ENCODE measurements at places on chromosomes 7 and 10.

DNA sequence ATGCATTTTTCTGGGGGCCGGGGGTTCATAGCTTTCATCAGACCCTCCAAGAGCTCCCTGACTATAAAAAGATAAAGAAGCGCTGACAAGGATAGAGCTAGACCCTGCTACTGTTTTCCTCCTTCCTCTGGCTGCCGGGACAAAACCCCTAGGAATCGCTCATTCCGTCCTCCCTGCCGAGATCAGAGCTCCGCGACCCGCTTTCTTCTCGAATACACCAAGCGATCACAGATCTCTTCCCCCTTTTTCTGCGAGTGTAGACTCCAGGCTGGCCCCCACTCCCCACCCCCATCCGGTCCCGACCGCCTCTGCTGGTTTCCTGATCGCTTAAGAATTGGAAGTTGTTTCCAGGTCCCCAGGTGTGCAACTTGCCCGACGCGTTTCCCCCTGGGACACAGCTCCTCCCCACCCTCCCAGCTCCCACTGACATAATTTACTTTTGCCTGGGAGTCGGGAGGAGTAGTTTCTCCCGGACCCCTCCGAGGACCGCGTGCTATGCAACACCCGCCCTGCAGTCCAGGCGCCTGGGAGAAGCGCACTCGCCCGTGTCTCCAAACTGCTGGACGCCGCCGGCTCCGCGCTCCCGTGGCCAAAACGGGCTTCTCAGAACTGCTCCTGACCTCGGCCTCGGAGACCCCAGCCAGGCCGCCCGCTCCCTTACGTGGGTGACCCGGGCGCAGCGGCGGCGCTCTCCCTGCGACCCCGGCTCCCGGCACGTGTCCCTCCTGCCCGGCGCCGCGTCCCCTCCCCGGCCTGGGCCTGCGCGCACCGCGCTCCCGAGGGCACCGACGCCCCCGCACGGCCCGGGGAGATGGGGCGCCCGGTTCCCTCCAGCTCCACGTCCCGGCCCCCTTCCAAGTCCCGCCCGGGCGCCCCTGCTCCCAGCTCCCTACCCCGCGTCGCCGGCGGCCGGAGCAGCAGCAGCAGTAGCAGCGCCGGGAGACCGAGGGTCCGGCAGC lies 552 bp downstream of the IL15RA start:
- no peak for DNase-seq

- no peak for DNase-seq
These were observed 7.5 kb downstream of the DYNC2I1 start for GRCh38 chr7:158863611-158864506.

DNA sequence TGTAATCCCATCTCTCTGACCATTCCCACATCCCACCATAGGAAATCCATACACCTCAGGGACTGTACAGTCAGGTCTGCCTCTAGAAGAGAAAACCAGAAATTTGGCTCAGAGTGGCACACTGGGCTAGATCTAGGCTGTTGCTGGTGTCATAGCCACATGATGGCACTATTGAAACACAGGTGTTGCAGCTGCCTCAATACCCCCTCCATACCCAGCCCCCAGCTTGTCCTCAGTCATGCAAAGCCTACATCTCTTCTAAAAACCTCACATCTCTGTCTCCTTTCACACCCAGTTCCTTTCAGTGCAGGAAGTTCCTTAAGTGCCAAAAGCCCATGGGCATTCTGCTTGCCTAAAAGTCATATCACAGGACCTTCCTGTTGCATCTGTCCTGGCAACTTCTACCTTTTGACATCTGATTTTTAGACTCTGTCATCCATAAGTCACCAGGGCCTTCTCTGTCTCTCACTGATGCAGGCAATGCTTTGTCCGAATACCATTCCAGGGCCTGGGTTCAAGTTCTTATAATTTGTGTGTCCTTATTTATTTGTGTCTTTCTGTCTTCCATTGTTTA lies 27.0 kb upstream of the HIBADH start:
- DNase-seq: no peak

DNA sequence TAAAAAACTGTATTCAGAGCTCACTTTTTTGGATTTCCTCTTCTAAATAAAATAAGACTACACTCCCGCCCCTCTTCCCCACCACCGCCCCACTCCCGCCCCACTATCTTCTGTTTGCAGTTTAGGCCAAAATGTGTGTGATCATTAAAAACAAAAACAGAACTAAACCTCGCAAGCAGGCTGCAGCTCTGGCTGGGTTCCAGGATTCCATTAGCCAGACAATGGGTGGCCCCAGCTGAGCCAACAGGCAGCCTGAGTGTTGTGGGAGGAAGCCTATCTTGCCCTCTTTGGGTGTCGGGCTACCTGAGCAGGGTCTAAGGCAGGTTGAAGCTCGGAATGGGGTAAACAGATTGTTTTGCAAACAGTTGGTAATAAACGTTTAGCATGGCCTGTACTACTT lies 41.7 kb downstream of the ARL4A start:
- no peak for DNase-seq

DNA sequence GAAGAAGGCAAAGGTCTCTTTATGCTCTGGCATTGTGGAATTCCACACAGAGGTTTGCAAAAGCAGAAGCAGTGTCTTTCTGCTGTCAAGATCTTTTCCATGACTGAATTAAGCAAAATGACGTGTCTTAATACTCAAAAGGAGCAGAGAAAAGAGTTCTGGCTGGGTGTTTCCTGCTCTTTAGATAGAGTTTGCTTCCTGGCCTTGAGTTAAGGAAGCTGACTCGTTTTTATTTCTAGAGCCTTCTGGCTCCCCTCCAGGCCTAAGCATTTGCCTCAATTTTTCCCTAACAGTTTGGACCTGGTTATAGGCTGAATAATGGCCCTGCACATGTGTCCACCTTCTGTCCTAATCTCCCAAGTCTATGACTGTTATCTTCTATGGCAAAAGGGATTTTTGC lies 21.6 kb downstream of the TAS2R41 start:
- no peak for DNase-seq

Data from Panc1 (cell line).